ENCODE measurements at places on chromosomes 5 and 9.

DNA sequence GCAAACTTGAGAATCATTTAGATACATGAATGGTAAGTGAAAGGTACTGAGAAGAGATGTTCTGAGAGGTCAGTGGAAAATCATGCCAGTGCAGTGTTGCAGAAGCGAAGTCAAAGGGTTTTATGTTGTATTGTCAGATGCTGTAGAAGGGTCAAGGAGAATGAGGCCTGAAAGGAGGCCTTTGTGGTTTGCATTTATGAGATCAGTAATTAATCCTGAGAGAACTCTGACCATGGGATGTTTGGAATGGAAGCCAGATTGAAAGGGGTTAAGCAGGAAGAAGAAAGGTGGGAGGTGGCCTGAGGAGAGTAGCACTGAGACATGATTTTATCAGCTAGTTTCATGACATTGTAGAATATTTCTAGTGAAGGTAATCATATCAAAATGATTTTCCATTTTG, 97.8 kb downstream of the ZSWIM6 start:
- DNase-seq, result no peak

DNA sequence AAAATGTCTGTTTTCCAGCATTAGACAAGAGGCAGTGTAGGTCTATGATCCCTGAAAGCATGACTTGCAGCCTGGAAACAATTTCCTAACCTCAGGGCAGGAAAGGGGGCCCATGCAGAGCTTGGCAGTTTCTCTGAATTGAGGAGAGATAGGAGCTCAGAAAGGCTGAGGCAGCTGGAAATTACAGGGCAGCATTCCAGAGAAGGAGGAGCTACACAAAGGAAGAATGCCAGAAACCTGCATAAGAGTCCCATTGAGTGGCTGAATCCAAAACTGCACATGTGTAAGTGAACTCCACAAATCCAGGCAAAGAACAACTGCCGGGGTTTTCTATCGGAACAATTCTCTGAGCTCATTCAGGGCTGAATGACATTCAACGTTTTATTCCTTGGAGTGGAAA, 346.8 kb downstream of the PIK3R1 start:
- no peak for DNase-seq

- DNase-seq, result no peak
Observed at GRCh38 chr9:12718482-12719026, 25.4 kb downstream of the TYRP1 start.

DNA sequence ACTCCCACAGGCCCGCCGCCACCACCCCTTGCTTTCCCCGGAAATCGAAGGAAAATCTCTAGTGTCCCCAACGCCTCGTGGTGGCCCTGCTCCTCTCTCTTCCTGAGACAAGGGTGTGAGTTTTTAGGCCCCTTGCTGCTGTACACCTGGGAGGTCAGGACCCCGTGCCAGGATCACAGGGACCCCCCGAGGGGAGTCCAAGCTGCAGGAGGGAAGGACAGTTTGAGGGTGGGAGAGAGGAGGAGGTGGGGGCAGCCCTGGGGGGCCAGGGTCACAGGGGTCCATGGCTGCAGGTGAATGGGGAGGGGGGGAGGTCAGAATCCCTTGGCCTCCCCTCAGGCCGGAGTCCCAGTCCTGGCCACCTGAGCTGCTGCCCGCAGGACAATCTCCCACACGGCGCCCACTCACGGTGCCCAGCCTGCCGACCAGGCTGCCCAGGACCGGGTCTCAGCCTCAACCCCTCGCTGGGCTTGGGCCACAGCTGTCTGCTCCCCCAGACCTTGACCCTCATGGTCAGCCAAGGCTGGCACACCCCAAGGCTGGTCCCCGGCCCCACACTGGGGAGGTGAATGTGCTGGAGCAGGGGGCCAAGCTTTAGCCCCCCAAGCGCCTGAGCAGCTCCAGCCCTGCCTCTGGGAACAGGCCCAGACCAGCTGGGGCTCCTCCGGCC, 19.9 kb downstream of the TPPP start:
- no peak for DNase-seq

GRCh38 chr5:54017580-54017979, 292.8 kb downstream of the ARL15 start:
- no peak for DNase-seq

DNA sequence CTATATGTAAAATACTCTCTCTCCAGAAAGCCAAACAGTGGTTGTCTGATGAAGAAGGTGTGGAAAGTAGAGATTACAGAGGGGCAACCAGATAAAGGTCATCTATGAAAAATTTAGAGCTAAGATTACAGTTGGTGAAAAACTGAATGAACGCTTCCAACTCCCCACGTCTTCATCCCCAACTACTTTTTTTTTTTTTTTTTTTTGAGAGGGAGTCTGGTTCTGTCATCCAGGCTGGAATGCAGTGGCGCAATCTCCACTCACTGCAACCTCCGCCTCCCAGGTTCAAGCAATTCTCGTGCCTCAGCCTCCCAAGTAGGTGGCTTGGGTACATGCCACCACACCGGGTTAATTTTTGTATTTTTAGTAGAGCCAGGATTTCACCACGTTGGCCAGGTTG, 64.3 kb downstream of the RAPGEF6 start:
- no peak for DNase-seq

GRCh38 chr5:102863058-102863457, 108.0 kb downstream of the PAM start:
- DNase-seq, result no peak

GRCh38 chr9:93828331-93829097, 126.6 kb downstream of the BARX1 start:
- no peak for DNase-seq

DNA sequence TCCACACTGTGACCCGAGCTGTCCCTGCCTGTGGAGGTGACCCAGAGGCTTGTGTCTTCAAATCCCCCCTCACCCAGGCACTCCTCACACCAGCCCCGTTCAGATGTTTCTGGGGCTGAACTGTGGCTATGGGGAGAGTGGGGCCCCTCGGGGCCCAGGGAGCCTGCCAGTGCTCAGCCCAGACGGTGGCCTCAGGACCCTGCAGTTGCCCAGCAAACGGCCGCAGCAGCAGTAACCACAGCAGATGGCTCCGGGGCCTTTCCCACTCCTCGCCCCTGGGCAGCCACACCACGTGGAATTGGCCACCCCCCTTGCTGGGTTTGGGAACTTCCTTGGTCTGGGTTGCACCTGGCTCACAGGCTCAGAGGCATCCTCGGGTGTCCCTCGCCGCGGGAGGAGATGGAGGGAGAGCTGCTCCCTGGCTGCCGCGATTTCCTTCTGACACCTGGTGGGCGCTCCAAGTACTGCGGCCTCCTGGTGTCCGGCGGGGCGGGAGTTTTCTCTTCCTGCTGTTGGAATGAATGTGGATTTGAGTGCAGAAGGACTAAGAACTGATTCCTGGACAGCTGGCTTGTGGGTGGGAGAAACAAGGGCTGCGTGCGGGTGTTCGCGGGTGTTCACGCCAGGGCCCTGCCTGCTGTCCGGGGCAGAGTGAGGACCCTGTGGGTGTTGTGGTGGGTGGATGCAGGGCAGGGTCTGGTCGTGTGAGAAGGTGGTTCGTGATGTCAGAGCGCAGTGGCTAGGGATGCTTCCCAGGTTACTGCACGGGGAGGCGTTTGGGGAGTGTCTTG, 97.5 kb downstream of the COL5A1 start:
- DNase-seq, result peak; percentile 5

- no peak for DNase-seq
Observed at GRCh38 chr9:76400534-76401096, 6.4 kb upstream of the RFK start.

DNA sequence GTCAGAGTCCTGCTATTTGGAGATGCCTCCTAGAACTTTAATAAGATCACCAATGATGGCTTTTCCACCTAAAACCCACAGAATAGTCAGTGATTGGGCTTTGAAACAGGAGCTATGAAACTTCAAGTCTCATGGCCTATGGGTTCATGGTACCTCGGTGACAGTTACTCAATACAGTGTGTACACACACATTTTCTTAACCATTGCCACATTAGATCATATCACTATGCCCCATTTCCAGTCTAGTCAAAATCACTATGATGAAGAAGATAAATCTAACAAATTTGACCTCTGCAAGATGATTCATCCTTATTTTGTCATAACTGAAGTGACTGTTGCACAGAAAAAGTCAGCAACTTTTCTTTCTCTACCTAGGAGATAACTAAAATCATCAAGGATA, 86.8 kb upstream of the OR13F1 start:
- DNase-seq, result no peak

DNA sequence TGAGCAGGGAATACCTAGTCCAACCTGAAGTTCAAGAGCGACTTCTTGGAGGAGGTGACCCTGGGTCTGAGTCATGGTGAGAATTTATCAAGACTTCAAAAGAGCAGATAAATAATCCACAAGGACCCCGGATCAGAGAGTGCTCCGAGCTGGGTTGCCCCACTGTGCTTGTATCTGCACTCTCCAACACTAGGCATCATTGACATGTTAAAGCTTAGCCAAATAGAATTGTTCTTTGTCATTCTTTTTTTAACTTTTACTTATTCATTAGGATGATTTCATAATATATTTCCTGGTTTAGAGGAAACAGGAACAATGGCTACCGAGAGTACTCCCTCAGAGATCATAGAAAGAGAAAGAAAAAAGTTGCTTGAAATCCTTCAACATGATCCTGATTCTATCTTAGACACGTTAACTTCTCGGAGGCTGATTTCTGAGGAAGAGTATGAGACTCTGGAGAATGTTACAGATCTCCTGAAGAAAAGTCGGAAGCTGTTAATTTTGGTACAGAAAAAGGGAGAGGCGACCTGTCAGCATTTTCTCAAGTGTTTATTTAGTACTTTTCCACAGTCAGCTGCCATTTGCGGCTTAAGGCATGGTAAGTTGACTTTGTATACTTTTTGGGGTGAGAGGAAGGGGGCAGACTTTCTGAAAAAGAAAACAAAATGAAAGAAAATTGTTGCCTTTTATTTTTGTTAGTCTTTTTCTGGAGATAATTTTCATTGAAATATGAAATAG, at the start of gene CARD6:
Gene CARD6 (plus strand): TSS at position 300 of the 738 bp plus-strand sequence. CDS start 16 bp downstream, at position 316.
- no peak for DNase-seq

GRCh38 chr5:8997542-8998070, 548.3 kb downstream of the SEMA5A start:
- DNase-seq, result no peak

- DNase-seq, result no peak
Observed at GRCh38 chr9:23659346-23660006, 166.6 kb downstream of the ELAVL2 start.

DNA sequence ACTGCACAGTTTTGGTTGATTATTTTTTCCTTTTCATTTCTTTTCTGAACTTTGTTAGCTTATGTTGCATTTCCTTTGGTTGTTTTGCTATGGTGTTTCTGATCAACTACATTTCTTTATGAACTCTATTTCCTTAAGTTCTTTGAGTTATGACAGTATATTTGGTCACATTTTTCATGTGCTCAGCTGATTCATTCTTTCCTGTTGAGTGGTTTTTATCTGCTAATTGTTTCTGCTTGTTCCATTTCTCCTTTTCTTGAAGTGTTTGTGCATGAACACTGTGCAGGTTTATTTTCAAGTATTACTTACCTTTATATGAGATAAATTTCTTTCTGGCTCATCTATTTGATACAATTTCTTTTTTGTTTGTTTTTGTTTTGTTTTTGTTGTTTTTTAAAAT, 50.9 kb upstream of the MACIR start:
- no peak for DNase-seq

- DNase-seq, result no peak
Observed at GRCh38 chr5:43623048-43623680, 20.2 kb downstream of the NNT start.

DNA sequence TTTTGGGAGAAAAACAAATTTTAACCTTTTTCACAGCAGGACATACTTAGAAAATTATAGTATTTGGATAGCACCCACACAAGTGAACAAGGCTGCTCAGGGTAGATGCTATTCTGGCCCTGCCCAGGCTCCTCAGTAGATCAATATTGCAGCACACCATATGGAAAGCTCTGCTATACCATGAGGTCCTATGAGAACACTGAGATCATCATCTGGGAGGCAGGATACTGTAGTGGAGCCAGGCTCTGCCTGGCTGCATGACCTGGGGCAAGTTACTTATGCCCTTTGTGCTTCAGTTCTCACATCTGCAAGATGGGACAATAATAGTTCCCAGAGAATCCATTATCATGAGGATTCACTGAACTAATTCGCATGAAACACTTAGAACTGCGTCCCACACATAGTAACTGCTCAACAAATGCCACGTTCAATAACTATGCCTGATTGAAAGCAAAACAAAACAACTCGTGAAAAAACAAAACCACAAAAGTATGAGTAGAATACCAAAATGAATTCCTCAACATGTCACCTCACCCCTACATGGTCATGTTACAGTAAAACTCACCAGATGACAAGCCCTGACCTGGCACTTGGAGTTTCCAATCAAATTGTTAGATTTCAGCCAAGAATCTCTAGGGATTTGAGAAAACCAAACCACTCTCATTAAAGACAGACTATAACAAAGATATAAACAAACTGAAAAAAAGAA, 31.9 kb downstream of the ARSB start:
- DNase-seq, result no peak

GRCh38 chr5:157366741-157367674, 93.0 kb upstream of the NIPAL4 start:
- DNase-seq, result no peak

DNA sequence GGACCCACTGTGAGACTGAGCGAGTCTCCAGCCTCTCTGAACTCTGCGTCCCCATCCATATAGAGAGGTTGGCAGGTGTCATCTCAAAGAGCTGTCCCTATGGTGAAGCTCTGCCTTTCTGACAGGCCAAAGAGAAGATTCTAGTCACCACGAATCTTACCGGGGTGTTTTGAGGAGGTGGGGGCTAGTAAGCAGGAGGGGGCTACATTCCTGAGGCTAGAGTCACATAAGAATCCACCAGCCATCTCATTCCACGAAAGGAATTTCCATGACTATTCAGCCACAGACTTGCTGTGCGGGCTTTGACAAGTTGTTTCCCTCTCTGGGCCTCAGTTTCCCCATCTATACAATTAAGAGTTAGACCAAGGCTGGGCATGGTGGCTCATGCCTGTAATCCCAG, 16.3 kb downstream of the PDGFRB start:
- DNase-seq, result no peak

- DNase-seq, result no peak
Observed at GRCh38 chr5:37116359-37116758, 132.8 kb downstream of the CPLANE1 start.

DNA sequence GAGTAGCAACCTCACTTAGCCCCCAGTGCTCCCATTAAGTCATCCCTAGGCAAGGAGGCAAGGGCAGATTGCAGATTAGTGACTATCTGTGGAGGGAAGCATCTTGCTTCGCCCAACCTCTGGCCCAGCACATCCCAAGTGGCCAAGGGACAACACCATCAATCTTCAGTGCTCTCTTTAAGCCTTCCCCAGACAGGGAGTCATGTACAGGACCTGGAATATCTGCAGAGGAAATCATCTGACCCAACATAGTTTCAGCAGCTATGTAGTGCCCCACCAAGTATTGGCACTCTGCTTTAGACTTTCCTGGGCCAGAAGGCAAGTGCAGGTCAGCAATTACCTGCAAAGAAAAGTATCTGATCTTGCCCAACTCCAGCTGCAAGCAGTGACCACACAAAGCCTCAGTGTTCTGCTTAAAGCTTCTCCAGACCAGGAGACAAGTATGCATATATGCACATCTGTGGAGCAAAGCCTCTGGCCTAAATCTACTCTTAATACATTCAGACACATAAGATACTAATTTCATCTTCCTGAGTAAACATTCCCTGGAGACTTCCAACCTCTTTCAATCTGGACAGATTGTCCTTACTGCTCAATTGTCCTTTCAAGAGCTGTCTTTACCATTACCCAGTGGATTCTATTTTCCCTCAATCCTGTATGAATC, 224.8 kb upstream of the VLDLR start:
- no peak for DNase-seq

GRCh38 chr9:129579294-129579693, 41.6 kb downstream of the C9orf50 start:
- DNase-seq, result no peak

GRCh38 chr9:88721025-88721424, 186.0 kb downstream of the NXNL2 start:
- DNase-seq, result no peak
